ENCODE measurements at places on chromosomes 7 and 10.
A peak's percentile ranks its signal among the peaks of the same experiment; 100 is the strongest.

DNA sequence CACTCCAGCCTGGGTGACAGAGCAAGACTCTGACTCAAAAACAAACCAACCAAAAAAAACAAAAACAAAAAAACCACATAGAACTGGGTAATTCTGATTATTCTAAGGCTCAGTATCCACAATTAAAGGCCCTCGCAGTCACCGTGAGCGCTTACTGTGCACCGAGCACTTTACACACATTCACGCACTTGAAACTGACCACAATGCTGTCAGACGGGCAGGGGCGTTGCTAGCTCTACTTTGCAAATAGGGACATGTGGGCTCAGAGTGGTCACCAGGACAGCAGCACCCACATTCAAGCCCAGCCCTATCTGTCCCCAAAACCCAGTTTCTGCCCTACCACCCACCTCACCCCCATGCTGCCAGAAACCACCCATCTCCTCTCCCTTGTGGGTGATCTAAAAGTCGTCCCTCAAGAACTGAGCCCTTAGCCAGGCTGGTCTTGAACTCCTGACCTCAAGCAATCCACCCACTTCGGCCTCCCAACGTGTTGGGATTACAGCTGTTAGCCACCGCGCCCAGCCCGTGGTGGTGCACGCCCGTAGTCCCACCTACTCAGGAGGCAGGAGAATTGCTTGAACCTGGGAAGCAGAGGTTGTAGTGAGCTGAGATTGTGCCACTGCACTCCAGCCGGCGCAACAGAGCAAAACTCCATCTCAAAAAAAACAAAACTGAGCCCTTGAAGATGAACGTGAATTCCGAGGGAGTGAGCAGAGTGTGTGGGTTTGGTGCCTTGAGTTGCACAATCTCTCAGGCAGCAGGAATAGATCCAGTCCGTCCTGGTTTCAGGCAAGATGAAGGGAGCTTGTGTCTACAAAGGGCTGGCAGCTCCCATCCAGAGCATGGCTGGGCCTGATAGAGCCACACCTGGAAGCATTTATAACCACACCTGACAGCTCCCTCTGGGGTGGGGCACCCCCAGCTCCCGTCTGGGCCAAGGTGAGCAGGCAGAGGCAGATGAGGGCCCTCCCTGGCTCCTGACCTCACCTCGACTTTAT, 5.4 kb upstream of the HSPB1 start:
- no peak for DNase-seq

- no peak for DNase-seq
These were observed 1.2 kb downstream of the NFKB2 start for GRCh38 chr10:102396730-102397151.

DNA sequence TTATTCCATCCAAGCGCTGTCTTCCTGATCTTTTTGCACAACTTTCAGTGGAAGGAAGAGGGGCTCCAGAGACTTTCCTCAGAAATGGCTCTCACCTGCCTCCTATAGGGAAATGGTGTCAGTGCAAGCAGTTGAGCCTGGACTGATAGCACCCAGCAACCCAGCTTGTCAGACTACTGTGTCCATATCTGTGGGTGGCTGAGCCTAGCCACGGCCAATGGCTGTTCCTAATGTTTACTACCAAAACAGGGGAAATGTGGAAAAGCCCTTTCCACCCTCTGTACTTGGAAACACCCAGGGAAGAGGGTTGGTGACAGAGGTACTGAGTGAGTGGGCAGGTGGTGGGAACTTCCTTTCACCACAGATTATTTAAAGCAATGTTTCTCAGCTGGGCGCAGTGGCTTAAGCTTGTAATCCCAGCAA, 4.3 kb upstream of the YKT6 start:
- no peak for DNase-seq

- DNase-seq = no peak
These were observed 176.2 kb downstream of the LRMDA start for GRCh38 chr10:75607576-75607975.

GRCh38 chr10:23884670-23885069, 324.3 kb upstream of the KIAA1217 start:
- no peak for DNase-seq

DNA sequence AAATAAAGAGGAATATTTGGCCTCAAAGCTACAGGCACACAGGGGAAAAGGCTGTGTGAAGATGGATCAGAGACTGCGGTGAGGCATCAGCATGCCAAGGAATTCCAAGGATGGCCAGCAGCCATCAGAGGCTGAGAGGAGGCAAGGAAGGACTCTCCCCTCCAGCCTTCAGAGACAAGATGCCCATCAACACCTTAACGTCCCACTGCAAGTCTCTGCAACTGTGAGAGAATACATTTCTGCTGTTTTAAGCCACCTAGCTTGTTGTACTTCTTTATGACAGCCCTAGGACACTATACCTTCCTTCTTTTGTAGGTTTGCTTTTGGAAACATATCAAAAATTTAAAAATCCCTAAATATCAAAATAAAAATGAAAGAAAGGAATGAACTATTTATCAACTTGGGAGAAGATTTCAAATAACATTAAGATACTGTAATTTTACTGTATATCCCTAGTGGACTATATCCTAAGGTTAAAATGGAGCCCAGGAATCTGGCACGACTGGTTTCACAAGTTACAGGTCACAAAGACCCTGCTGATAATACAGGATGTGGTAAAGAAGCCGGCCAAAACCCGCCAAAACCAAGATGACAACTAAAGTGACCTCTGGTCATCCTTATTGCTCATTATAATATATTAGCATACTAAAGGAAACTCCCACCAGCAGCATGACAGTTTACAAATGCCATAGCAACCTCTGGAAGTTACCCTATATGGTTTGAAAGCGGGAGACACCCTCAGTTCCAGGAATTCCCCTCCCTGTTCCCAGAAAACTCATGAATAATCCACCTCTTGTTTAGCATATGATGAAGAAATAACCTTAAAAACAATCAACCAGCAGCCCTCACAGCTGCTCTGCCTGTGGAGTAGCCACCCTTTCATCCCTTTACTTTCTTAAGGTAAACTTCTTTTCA, 185.2 kb downstream of the AVL9 start:
- DNase-seq = peak; percentile 19

- no peak for DNase-seq
These were observed 109.6 kb upstream of the FAM3C start for GRCh38 chr7:121505540-121506182.

GRCh38 chr10:96324447-96324846, 20.2 kb downstream of the DNTT start:
- no peak for DNase-seq

- no peak for DNase-seq
These were observed 36.3 kb downstream of the CUX1 start for GRCh38 chr7:101853684-101854083.

GRCh38 chr7:50497968-50498367, 47.8 kb upstream of the FIGNL1 start:
- no peak for DNase-seq

GRCh38 chr7:143387156-143387975, 6.2 kb downstream of the ZYX start:
- DNase-seq = no peak

DNA sequence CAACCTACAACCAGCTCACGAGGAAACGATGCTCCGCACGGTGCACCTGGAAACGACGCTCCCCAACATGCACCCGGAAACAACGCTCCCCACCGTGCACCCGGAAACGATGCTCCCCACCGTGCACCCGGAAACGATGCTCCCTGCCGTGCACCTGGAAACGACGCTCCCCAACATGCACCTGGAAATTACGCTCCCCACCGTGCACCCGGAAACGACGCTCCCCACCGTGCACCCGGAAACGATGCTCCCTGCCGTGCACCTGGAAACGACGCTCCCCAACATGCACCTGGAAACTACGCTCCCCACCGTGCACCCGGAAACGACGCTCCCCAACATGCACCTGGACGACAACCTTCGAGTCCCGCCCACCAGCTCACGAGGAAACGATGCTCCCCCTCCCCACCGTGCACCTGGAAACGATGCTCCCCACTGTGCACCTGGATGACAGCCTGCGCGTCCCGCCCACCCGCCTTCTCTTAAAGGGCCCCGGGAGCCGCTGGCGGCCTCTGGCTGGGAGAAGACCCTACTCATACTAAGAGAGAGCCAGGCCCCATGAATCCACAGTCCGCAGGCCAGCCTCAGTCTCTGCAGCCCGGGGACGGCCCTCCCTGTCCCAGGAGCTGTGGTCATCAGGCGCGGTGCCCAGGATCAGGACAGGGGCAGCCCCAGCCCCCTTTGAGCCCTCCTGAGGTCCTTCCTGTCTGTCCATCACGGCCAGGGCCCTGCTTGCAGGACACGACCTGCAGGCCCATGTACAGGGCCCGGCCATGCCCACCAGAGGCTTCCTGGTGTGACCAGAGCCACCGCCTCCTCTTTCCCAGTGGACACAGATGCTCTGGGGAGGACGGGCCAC, 98.3 kb downstream of the PDGFA start:
- DNase-seq = no peak

DNA sequence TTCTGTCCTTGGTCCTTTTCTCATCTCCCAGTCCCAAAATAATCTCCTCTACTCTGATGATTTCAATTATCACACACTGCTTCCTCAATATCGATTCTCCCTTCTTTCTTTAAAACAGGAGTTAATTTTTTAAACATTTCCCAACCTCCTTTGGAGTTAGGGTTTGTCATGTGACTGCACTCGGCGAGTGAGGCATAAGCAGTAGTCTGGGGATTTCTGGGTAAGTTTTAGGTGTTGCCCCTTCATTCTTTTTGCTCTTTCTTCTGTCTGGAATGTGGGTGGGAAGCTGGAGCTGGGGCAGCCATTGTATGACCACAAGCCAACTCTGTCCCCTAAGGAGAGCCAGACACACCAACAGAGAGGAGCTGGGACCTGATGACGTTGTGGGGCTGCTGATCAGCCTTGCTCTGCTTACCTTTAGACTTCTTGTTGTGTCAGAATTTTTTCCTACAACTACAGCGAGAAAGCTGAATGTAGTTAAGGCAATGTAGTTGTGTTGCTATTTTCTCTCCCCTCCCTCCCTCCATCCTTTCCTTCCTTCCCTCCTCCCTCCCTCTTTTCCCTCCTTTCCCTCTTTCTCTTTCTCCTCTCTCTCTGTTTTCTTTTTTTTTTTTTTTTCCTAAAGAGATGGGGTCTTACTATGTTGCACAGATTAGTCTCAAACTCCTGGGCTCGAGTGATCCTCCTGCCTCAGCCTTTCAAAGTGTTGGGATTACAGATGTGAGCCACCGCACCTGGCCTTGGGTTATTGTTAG, 6.5 kb upstream of the TSPAN14 start:
- no peak for DNase-seq

- DNase-seq = no peak
These were observed 2.8 kb downstream of the MCU start for GRCh38 chr10:72694476-72695369.

GRCh38 chr7:121153995-121154394, 165.5 kb downstream of the CPED1 start:
- DNase-seq = no peak

DNA sequence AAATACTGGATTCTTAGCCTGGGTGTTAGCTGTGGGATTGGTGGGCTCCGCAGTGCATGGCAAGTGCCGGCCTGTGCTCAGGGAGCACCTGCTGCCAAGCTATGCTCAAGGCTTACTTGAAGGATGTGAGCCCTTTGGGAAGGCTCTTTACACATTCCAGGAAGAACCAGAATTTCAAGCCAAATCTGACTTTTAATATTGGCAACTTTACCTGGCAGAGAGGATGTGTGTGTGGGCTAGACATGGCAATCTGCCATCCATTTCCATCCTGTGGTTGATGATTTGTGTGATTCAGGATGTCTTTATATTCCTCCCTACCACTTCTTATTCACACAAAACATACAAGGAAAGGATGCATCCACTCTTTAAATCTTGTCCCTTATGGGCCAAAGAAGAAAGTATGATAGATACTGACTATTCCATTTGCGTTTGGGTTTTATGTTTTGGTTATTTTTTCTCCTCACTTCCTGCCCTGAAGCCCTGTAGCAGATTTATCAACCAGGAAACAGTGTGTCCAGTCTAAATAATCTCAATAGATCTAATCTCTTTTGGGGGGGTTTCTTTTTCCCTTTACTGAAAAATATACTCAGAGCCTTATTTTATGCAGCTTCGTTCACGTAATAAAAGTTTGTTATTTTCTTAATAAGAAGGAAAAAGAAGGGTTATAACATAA, 247.1 kb downstream of the COBL start:
- no peak for DNase-seq

DNA sequence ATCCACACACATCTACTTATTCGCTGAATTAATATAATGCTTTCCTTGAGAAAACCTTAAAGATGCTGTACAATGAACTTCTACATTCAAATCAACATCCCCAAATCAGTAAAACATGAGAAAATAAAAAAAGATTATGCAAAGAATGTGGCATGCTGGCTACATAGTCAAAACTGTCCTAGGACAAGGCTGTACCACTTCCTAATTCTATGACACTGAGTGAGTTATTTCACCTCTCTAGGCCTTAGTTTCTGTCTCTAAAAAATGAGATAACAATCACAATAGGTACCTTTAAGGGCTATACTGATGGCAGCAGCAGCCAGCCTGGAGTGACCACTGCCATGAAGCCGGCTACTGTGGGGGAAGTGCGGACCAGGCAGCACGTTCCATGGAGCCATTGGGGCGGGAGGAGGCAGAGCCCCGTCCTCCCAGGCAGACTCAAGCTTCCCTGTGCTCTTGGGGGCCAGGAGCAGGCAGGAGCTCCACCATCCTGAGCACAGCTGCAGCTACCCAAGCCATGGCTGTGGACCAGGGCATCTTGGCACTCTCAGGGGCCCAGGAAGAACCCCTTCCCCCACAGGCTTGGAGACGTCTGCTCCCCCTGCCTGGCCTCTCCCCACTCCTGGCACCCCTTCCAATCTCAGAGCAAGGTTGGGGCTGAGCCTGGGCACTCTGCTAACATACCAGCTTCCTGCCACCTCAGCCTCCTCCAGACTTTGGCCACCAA, 110.2 kb downstream of the ELAPOR2 start:
- DNase-seq = no peak

DNA sequence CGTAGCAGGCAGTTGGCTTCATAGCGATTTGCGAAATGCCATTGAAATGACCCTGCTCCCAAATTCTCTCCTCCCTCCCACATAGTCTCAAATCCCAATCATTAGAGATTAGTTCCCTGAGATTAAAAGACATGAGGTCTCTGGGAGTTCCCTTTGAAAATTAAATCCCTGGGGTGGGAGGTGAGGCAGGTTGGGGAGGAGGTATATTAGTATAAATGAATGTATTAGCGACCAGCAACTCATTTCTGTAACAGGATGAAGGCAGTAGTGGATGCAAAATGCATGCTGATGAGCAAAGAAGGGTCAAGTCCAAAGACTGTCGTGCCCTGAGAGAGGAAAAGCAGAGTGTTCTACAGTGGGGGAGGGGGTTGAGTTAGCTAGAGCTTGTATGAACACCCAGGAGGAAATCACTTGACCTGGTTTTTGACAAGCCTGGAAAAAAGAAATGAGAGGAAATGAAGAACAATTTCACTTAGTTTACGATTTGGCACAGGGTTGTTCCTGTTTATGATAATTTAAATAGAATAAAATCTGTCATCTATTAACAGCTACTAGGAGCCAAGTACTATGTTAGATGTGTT, 79.6 kb upstream of the MTPN start:
- DNase-seq = no peak

- no peak for DNase-seq
These were observed 62.9 kb downstream of the CELF2 start for GRCh38 chr10:11080564-11080984.

DNA sequence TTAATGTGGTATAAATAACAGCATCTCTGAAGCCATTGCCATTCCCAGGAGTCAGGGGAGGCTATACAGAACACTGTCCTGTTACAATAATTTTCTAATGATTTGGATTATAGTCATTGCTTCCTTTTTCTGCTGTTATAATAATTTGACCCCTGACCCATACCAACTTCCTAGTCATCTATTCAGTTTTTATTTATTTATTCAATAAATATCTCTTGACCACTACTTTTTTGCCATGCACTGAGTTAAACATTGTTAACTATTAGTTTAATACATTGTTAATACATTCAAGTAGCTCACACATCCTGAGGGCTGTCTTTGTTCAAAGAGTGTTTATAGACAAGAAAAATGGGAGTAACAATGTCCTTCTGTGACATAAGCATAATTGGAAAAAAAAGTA, 235.5 kb upstream of the MEOX2 start:
- no peak for DNase-seq
